ENCODE measurements at places on chromosomes 7 and 10.

GRCh38 chr7:113548561-113548960 lies 370.2 kb downstream of the PPP1R3A start:
- DNase-seq, result no peak

DNA sequence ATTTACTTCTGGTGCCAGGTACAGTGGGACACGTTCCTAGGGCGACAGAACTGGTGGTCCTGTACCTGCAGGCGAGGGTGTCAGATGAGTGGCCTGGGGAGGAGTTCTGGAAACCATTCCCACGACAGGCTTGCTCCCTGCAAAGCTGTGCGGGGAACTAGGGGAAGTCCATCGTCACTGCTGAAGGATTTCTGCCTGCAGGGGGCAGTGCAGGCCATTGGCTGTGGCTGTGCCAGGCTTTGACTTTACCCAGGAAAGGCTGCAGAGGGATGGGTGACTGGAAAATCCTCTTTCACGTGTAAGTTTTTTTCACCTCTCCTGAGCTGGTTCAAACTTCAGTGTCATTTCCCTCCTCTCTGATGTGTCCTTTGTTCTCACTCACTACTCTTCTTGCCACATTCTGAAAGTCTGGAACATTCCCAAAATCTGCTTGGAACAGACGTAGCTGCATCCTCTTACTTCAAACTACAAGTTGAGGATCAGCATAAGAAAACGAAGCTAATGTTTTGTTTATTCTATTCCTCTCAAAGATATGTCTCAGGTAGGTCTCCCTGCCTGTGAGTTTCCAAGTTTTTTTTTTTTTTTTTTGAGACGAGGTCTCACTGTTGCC lies 126.5 kb downstream of the SH2D4B start:
- DNase-seq, result no peak

DNA sequence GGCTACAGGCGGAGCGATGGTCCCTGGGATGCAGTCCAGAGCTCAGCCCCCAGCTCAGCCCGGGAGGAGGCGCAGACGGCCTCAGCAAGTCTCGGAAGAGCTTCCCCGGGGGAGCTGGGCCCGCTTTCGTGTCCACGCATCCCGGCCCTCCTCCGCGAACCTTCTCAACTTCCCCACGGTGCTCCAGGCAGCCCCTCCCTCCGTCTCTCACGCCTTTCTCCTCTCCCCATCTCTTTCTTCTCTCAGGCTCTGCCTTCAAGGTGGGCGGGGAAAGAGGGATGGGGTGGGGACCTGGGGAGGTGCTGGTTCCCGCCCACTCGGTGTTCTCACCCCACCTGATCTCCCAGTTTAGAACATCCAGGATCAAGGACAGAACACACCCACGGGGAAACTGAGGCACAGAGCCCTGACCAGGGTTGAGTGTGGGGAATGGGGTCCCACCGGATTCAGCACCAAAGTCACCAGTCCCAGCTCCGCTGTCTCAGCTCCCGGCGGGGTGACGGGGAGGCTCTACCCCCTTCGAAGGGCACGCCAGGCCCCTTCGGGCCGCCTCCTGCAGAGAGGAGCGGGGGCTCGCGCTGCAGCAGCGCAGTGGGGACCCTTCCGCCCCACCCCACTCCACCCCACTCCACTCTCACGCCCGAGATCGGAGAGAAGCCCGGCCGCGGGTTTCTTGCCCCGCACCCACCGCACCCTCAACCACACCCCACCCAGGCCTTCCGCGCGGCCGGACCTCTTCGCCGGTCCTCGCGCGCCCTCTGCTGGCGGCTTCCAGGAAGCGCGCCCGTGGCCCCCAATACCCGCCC lies 18.2 kb downstream of the POLL start:
- no peak for DNase-seq

DNA sequence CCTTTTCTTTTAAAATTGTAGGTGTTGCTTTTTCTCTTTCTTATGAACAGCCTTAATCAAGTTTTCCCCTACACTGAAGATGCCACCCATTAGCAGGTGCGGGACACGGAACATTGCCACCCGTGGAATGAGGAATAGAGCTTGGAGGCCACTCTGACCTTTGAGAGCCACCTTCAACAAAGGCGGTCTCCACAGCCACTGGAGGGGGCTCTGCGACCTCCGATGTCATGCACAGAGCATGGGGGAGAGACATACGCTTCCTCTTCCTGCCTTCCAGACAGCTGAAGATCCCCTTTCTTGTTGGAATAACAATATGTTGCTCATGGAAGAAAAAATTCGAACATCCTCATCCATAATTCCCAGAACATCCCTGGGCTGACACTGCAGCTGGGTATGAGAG lies 39.1 kb downstream of the ADARB2 start:
- no peak for DNase-seq

GRCh38 chr7:29332042-29332811 lies 137.7 kb downstream of the CHN2 start:
- DNase-seq, result no peak

DNA sequence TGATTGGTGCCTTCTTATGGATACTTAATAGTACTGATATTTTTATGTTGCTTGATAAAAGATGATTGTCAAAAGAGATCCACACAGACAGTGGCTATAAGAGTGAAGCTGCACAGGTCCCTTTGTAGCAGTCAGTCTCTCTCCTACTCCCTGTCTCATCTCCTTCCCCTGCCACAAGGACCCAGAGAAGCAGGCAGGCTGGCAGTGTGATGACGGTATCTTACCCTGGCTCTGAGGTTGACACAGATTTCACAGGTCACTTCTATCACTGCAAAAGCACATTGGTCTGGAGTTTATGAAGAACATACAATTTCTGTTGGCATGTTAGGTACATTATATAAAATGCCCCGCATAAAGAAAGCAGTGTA lies 64.4 kb upstream of the AHR start:
- DNase-seq, result peak; percentile 40

DNA sequence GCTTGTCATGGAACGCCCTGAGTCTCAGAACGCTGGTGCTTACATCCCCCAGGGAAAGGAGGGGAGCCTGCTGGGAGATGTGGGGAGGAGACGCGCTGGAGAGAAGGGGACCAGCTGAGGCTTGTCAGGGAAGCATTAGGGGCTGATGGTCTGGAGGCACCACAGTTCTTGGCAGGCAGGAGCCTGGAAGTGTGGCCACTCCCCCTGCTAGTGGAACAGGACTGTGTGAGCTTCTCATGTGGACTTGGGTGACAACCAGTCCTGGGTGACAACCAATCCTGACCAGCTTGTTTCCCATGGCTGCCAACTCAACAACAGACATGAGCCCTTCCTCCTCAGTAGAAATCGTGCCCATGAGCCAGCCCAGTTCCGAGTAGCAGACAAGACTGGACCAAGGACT lies 87.8 kb downstream of the SPDYE5 start:
- DNase-seq, result no peak

GRCh38 chr10:133087045-133087678 lies 562 bp upstream of the ADGRA1 start:
- no peak for DNase-seq

Measured in GF-D8 (cell line).